Thoracic aorta (tissue), 2 donors: ENCODE measurements at places on chromosomes 11 and 22.

- DNase-seq = no peak
Observed at GRCh38 chr11:104372111-104372510, 208.2 kb upstream of the PDGFD start.

GRCh38 chr11:64080390-64080789, 44.7 kb downstream of the FLRT1 start:
- DNase-seq = no peak

DNA sequence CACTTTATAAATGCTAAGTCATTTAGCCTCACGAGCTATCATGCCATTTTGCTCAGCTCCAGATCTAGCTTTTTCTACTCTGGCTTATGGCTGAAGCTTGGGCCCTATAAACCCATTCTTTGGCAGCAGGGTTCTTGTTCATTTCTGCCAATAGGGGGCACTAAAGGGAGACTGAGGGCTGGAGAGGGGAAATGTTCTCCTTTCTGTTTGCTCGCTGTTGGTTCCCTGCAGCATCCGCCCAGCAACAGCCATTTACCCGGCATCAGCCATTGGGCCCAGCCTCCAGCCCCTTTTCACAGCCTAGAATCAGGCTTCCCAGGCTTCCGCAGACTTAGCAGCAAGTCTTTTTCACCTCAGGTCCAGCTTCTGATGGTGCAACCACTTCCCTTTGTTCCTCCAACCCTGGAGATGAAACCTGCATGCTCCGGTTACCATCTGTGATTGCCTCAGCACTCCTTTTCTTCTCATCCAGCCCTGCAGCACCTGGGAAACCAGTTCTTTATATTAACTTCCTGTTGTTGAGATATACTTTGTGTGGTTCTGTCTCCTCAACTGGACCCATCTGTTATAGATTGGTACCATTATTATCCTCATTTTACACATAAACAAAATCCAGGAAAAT, 4.2 kb upstream of the ME3 start:
- DNase-seq = no peak

- DNase-seq = no peak
Observed at GRCh38 chr11:128834157-128834556, 32.9 kb downstream of the KCNJ1 start.

DNA sequence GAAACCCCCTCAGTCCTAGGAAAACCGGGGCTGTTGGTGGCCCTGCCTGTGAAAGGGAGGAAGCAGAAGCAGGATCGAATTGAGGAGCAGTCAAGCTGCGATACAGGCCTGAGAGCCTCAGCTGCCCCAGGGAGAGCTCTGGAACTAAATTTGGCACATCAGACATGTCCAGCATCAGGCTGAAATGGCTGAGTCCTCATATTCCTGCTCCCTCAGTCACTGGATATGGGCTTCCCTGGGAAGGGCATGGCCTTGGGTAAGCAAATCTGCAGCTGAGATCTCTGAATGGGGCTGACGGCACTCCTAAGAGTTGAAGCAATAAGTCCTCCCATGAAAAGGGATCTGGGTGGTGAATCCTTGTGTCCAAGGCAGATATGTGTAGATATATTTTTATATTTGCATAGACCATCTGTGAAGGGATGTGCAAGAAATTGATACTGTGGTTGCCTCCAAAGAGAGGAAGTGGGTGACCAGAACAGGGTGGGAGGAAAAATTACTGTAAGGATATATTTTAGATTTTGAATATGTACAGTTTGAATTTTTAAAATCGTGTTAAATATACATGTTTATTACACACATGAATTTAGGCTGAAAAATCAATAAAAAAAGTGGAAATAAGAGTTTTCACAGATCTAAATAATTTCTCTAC, 45.5 kb downstream of the APIP start:
- no peak for DNase-seq

DNA sequence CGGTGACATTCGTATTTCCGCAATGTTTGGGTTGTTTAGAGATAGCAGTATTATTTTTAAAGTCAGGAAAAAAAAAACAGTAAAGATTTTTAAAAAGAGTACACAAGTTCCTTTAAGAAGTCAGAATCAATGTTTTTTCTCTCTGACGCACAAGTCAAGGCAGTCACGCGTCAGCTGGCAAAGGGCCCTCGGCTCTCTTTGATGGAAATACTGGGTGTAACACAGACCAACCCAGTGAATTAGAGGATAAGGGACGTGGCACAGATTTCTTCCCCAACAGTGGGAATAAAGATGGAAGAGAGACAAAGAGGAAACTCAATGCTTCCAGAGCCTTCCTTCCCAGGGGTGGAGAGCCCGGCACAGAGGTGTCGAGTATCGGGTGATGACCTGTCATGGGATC, 13.4 kb downstream of the ASCC2 start:
- DNase-seq = no peak

DNA sequence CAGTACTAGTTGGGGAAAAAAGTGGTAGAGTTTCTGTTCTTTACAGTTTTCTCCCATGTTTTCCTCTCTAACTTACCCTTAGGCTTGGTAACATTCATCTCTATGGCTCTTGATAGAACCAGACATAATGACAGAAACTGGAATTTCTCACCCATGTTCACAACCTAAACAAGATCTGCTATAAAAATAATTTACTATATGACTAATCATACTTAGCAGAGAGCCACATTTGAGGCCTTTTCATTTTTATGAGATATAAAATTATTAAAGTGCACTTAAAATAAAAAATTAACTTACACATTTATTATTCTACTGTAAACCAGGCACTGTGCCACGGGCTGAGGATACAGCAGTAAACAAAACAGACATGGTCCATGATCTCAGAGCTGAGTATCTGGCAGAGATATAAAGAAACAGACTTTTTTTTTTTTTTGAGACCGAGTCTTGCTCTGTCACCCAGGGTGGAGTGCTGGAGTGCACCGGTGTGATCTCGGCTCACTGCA, 98.1 kb downstream of the GAB2 start:
- no peak for DNase-seq

GRCh38 chr22:41891407-41891806, 23.5 kb downstream of the SHISA8 start:
- DNase-seq = no peak

- DNase-seq = no peak
Observed at GRCh38 chr11:97092823-97093222, 703.0 kb downstream of the JRKL start.

DNA sequence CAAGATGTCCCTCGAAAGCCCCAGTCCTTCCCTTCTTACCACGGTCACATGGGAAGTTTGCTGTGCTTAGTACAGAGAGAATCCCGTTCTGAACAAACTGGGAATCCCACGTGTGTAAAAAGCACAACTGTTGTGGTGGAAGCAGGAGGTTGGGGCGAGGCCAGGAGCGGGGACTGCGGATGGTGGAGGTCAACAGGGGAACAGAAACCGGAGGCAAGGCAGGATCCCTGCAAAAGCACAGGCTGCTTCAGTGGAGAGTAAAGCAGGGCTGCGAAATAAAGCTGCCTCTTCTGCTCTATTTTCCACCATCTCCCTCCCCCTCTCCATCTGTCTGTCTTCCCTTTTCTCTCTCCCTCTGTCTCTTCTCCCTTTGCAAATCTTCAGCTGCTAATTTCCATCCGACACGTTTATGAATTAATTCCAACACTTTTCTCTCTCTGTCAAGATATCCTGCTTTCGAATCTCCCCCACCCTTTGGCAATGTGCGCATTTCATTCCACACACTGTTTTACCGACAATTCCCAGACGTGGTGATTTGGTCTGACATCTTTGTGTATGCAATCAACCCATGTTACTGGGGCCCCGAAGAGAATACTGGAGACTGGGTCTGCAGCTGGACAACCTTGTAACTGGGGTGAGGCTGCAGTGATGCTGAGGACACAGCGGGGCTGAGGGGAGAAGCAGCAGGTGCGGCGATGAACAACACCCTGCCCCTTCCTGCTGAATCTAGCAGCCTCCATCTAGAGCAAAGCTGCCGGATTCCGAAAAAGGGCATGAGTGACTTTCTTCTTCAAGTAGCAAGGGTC, 571.8 kb downstream of the OPCML start:
- DNase-seq = no peak

- DNase-seq = no peak
Observed at GRCh38 chr11:65121447-65121864, 478 bp downstream of the FAU start.

DNA sequence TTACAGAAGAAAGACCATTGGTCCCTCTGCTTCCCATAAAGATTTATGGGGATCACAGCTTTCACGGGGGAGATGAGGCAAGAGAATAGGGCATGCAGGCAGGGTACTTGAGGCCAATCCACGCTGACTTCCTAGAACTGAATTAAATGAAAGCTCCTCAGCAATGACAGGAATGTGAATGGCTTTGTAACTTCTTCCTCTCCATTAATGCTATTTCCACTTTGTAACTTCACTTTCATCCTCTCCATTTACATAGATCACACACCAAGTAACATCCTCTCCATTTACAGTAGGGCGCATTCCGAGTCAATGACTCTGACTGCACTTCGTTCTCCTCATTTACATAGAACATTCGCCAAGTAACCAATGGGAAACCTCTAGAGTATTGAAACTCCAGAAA, 89.8 kb downstream of the PIWIL4 start:
- no peak for DNase-seq

DNA sequence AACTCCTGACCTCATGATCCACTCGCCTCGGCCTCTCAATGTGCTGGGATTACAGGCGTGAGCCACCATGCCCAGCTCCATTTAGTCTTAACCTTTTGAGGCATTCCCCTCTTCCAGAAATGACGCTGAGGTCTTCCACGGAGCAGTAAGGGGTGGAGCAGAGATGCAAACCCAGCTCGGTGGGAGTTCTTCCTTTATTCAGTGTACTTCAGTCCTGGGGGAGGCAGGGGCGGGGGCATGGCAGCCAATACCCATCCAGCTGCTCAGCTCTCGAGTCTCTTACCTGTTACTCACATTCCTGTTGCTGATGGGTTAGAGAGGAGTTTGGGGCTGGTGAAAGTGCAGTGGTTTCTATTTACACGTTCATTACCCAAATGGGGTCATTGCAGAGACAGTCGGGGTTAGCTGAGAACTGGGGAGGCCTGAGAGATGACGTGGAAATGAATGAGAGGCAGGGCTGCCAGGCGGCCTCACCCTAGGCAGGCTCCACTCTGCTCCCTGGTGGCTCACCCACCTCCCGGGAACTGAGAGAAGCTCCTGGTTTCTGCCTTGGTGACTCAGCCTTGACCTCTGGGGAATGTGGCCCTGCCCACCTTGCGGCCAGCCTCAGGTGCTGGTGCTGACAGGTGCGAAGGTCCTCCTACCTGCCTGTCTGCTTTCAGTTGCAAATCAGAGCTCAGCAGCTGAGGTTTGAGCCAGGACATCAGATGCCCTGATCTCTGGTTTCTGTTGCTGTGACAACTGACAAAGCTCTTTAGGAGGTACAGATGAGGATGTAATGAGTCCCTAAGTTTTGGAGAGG, 13.4 kb upstream of the ST14 start:
- DNase-seq = no peak

GRCh38 chr11:88439356-88439755, 101.8 kb upstream of the CTSC start:
- no peak for DNase-seq

DNA sequence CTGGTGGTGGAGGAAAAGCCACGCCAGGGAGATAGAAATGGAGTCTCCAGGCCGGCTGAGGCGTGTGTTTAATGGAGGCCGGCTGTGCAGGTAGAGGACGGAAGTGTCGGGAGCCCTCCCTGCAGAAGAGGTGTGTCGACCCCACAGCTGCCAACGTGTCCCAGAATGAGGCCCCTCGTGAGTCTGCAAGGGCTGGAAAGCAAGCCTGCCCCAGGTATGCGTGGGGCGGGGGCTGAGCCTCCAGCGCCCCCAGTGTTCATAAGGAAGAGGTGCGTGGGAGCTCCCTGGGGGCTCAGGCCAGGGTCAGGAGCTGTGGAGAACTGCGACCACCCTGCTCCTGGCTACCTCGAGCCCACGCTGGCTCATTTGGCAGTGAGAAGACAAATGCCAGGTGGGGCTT, 38.0 kb upstream of the JAM3 start:
- no peak for DNase-seq

GRCh38 chr11:66302656-66303055, 11.0 kb downstream of the TMEM151A start:
- DNase-seq = no peak

DNA sequence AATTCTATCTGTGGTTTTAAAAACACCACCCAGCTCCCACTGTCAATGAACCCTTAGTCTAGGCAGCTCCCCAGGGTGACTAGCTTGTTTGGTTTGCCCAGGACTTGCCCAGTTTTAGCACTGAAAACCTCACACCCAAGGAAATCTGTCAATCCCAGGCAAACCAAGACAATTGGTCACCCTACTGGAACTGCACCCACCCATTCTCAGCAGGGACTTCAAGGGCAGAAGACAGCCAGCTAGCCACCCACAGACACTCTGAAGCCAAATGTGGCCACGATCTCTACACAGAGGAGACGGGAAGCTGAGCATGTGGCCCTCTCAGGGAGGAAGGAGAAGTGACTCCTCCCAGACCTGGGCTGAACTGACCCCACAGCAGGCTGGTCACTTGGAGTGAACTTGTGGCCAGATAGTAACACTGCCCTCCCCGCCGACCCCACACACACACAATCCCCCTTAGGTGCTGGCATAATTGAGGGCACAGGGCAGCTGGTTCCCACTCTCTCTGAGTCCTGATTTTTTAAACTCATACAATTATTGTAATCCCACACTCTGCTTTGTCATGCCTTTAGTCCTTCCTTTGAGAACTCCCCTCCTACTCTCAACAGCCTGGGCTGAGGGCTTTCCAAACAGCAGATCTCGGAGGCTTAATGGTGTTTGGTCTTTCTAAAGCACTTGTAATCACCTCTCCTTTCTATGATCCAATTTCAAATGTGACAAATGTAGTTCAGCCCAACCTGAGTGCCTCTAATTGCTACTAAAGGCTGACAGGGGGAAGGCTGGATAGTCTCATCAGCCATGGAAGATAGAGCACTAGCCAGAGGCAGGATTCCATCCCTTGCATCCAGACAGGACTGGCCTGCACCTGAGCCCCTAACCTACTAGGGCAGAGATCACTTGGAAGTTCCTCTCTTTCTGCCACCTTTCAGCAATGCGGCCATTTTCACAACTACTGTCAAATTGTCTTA, 74.7 kb upstream of the DRD2 start:
- DNase-seq = no peak

GRCh38 chr11:69892237-69892985, 73.2 kb upstream of the FGF3 start:
- no peak for DNase-seq

- no peak for DNase-seq
Observed at GRCh38 chr11:2609345-2609744, 90.4 kb downstream of the KCNQ1OT1 start.

DNA sequence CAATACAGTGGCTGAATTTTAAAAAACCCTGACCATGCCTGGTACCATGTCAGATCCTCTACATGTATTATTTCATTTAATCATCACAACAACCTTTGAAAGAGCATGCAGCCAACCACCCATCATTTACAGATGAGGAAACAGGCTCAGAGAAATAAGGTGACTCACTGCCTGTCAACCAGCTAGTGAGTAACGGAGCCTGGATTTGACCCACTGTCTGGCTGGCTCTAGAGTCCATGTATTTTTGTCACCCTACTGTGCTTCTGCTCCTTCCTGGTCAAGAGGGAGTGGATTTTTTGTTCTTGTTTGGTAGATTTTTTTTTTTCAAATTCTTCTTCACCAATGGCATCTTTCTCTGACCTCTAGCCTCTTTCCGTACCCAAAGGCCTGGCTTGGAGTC, 77.4 kb downstream of the CWC15 start:
- no peak for DNase-seq
